ENCODE measurements at places on chromosomes 5 and 9.

DNA sequence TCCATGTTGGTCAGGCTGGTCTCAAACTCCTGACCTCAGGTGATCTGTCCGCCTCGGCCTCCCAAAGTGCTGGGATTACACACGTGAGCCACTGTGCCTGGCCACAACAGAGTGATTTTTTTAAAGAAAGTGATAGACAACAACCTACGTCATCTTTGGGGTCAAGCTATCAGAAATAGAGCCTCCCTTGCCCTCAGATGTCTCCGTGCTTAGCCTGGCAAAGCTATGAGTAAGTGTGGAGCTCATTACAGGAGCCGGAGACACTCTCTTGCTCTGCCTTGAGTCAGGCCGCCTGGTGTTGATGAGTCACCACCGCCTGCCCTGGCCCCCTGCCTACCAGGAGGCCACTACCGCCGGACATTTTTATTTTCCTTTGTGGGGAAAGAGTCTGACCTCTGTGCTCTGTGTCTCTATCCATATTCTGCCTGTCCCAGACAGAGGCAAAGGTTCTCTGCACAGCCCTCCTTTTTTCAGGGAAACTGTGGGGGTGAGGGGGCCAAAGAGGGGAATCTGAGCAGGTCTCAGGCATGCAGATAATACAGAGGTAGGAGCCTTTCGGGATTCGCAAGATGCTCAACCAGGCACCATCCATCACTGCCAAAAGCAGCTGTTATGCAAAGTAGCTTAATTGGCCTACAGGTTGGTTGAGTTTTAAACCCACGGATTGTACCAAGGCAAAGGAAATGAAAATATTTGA lies 123.7 kb upstream of the CPEB4 start:
- DNase-seq, result peak; percentile 23

GRCh38 chr5:172546196-172546595 lies 91.9 kb upstream of the SH3PXD2B start:
- no peak for DNase-seq

GRCh38 chr5:143699121-143699520 lies 112.8 kb upstream of the HMHB1 start:
- DNase-seq, result no peak

GRCh38 chr9:136455043-136456002 lies 15.7 kb upstream of the INPP5E start:
- no peak for DNase-seq

GRCh38 chr9:503881-504852 lies 289.5 kb downstream of the DOCK8 start:
- peak; percentile 34 for DNase-seq

GRCh38 chr9:91395106-91395552 lies 28.5 kb downstream of the NFIL3 start:
- DNase-seq, result no peak

DNA sequence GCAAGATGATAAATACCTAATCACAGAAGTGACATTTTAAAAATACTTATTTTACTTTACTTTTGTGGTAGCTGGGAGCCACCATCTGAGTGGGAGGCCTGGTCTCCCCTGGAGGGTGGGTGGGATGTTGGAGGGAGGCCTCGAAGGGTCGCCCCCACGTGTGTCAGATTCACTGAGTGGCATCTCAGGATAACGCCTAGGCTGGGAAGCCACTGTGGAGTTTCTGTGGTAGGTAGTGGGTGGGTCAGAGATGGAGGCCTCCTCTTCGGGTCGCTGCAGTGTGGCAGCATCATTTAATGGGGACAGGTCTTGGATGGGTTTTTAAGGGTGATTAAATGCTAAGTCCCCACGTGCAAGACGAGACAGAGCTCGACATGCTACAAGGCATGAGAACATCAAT lies 1154.8 kb upstream of the CDH18 start:
- DNase-seq, result no peak

DNA sequence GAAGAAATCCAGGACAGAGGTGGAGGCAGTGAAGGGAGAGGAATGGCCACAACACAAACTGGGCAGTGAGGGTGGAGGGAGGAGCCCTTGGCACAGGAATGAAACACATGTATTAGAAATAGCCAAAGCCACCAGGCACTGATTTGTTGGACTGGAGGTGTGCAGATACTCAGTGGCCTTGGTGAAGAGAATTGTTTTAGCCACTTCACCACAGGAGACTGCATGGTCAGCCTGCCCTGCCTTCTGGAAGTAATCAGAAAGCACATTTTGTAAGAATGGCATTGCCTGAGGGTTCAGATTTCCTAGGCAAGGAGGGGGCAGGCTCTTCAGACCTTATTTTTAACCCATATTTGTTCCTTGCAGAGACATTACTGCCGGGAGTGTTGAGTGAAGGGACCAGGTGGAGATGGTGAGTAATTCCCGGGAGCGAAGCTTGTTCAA lies 2.2 kb downstream of the SGCD start:
- DNase-seq, result no peak

GRCh38 chr5:176774216-176775171 lies 35.9 kb upstream of the UNC5A start:
- no peak for DNase-seq

- no peak for DNase-seq
Measured at GRCh38 chr5:125053179-125053578, 306.7 kb upstream of the ZNF608 start.

DNA sequence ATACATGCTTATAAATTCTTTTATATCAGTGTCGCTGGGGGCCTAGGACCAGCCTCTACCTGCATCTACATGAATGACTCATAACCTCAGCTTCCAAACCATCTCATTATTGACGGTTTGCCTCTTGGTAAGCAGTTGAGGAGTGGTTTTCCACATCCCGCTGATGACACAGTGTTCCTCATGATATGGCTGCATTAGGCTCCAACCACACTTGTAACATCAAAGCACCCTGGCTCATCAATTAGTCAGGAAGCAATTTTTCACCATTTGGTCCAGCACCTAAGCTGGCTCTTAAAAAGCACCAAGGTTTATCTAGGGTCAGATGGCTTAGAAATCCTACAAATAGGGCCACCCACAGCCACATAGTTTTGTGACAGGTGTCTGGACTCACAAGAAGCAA lies 402.4 kb downstream of the ARHGEF28 start:
- peak; percentile 67 for DNase-seq

DNA sequence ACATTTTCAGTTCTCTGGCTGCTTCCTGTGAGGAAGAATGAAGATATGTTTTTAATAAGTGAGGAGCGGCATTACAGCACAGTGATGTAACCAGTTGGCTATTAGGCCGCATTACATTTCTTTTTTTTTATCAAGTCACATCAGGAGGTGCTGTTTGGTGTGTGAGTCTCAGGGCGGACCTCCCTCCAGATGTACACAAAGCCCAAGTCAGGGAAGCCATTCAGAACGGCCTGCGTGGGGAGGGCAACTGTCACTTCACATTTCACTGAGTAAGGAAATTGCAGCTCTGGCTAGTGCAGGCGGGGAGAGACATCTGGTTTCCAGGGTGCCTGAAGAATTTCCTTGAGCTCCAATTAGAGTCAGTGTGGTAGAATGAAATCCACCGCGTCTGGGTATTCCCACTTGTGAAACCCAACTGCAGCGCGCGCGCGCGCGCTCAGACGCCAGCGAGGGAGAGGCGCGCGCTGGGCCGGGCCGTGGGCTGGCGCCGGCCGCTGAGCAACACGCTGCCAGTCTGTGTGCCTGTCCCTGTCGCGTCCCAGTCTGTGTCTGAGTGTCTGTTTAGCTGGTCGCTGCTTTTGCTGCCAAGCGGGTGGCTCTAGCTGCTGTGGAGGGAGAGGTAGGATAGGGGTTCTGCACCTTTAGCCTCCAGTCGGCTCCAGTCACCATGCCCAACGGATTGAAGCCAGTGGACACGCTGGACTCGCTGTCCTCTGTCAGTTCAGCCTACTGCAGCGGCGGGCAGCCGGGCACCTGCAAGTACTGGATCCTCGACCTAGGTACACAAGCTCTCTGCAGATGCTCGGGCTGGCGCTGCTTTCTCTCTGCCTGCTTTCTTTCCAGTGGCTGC lies 140.8 kb upstream of the OTULINL start:
- DNase-seq, result no peak

DNA sequence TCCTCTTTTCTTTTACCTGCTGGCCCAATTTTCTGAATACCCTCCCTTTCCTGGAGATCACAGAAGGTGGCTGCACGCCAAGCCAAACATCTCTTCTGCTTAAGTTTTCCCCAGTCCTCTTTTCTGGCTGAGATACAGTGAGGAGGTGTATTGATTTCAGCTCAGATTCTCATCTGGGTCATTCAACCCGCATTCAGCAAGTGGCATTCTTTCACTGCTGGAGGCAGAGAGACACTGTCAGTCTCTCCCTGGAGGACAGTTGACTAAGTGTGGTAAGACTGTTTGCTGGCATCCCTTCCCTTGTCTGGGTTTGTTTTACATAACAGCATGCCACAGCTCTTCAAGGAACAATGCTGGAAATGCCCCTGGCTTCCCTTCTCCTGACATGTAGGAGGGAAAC lies 60.5 kb downstream of the GABRG2 start:
- DNase-seq, result no peak

DNA sequence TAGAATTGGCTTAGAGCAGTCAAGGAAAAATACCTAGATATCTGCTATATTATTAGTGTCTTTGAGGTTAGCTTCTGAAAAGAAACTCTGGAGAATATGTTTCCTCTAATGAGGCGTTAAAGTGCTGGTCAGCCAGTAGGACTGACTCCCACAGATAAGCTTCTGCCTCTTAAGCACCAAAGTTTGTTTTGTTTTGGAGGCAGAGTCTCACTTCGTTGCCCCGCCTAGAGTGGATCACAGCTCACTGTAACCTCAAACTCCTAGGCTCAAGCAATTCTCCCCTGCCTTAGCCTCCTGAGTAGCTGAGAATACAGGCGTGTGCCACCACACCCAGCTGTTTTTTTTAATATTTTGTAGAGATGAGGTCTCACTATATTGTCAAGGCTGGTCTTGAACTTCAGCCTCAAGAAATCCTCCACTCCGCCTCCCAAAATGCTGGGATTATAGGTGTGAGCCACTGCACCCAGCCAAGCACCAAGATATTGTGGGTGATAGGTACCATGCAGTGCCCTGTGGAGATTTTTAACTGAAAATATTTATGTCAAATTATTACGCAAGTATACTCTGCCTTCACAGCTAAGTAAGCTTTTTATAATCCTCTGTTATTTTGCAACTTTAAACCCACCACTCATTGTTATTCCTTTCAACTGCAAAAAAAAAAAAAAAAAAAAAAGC lies 24.7 kb upstream of the TMEM171 start:
- no peak for DNase-seq

- DNase-seq, result no peak
Measured at GRCh38 chr5:102762562-102763227, 7.6 kb downstream of the PAM start.

GRCh38 chr5:109656829-109657228 lies 32.9 kb upstream of the MAN2A1 start:
- no peak for DNase-seq

DNA sequence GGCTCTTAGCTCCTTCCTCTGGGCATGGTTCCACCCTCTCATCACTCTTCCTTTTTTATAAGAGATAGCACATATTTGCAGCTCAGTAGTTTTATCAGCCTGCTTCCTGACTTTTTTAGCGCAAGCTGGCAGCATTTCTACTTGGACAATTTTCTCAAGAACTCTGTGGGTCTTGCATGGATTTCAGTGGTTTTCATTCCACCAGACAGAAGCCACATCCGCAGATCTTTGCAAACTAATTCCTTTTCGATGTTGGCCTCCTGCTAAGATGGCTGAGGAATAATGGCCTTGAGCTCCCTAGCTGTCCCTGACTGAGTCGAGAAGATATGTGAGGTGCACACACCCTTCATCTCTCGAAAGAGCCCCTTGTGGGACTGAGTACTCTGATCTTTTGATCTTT lies 49.5 kb downstream of the GALNT12 start:
- no peak for DNase-seq

GRCh38 chr9:134111064-134111463 lies 24.8 kb upstream of the WDR5 start:
- DNase-seq, result no peak
